Cortex of kidney (tissue), 1 donor: ENCODE measurements at places on chromosomes 16 and 17.

DNA sequence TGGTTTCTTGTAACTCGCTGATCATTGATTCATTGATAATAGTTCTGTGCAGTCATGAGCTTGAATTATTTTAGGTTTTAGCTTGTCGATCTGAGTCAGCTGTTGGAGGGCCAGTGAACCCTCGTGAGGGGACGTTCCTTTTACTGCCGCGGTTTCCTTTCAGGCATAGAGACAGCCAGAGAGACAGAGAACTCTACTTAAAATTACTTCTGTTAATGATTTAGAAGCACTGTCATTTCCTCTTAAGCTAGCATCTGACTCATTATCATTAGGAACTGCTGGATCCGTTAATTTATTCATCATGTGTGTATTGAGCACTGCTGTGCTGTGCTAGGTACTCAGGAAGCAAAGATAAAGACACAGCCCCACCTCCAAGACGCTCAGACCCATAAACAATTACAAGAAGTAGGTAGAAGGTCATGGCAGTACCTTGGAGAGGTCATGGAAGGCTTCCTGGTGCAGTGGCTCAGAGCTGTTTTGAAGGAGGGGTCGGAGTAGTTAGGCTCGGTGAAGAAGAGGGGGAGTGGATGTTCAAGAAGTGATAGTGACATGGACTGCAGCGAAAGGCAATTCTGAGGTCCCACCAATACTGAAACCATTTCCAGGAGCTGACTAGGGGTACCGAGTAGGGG, 3.3 kb downstream of the PGS1 start:
- no peak for DNase-seq

DNA sequence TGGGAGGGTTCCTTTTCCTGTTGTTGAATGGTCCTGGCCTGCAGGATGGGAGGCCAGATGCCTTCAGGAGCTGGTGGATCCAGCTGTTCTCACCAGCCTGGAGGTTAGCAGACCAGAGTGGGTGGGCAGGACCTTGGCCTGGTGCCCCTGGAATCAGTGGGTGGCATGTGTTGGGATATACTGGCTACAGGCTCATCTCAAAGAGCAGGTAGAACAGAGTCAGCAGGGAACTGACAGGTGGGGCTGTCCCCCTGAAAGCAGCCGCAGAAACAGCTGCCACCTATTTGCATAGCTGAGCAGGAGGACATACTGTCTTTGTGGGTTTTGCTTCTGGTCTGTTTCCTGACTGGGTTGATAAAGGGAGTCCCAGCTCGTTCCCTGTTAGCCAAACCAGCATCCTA, 144.1 kb downstream of the RAB11FIP4 start:
- no peak for DNase-seq

DNA sequence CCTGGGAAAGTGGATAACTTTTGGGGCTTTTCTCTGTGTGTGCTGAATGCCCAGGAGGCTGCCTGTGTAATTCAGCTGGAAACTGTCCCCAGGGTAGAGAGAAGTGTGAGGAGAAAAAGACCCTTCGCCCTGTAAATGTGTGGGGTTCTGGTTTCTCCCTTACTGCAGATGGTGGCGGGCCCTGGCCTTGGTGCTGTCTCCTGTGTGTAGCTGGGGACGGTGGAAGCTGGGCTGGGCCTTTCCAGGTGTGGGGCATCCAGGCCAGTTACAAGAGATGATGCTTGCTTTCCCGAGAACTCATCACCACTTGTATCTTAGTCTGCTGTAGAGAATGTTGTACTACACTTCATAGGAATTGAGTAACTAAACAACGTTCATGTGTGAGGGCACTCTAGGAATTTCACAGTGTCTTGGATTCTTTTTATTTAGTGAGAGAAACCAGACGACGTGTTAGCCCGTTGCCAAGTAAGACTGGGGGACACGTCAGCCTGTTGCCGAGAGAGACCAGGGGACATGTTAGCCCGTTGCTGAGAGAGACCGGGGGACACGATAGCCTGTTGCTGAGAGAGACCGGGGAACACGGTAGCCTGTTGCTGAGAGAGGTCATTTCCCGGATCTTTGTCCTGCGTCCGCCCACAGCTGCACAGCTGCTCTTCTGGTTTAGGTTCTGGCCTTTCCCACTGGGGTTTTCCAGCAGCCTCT, 43.1 kb downstream of the TBCD start:
- DNase-seq = no peak

GRCh38 chr16:74372953-74373846, 2.9 kb upstream of the NPIPB15 start:
- DNase-seq = no peak

- no peak for DNase-seq
These were observed 8.0 kb downstream of the FLYWCH1 start for GRCh38 chr16:2919511-2920255.

GRCh38 chr17:31216031-31216751, 80.8 kb downstream of the OMG start:
- no peak for DNase-seq

DNA sequence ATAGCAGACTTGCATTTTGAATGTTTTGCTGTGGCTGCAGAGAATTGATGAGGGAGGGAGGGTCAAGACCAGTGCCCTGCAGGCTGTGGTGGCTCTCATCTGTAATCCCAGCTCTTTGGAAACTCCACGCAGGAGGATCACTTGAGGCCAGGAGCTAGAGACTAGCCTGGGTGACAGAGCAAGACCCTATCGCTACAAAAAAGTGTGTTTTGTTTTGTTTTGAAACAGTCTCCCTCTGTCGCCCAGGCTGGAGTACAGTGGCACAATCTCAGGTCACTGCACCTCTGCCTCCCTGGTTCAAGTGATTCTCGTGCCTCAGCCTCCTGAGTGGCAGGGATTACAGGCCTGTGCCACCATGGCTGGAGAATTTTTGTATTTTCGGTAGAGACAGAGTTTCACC, 1.9 kb upstream of the UBE2G1 start:
- no peak for DNase-seq

- no peak for DNase-seq
These were observed 129.7 kb upstream of the CHMP6 start for GRCh38 chr17:80861892-80862291.

DNA sequence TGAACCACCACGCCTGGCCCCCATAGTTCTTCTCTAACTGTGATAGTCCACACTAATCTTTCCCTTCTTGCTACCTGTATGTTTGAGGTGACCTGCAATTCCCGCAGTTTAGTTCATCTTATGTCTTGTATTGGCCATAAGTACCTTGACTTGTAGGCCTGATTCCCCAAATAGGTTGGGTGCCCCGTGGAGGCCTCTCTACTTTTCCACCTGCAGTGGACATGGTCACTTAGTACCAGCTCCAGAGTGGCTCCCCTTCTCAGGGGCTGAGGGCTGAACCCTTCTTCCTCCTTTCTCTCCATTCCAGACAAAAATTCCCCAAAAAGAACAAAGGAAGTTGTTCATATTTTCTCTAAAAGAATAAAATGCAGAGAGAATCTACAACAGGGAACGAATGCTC, 33.5 kb upstream of the CES5A start:
- DNase-seq = no peak

DNA sequence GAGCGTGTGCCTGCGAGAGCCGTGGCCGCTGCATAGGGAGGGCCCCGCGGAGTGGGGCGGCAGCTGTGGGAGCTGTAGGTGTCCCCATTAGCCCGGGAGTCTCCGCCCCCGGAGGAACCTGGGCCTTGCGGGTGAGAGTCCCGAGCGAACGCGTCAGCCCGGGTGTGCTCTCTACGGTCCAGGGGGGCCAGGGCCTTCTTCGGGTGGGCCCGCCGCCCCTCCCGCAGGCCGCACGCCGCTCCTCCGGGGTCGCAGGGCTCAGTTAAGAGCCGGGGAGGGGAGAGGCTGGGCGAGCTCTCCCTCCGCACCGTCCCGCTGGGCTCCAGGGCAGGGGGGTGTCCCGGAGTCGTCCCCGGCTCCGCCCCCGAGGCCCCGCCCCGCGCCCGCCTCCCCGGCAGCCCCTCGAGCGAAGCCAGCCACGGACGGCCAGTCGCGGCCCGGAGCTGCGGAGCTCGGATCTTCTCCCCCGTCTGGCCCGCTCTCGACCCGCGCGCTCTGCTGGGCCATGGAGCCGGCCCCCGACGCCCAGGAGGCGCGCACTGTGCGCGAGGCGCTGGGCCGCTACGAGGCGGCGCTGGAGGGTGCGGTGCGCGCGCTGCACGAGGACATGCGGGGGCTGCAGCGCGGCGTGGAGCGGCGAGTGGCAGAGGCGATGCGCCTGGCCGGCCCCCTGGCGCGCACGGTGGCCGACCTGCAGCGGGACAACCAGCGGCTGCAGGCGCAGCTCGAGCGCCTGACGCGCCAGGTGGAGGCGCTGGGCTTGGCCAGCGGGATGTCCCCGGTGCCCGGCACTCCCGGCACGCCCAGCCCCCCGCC, at the start of gene SMTNL2:
SMTNL2 (plus strand) TSS at position 429 of the 816 bp plus-strand sequence; CDS start at position 506, 77 bp downstream.
- no peak for DNase-seq

- DNase-seq = no peak
These were observed 26.6 kb downstream of the N4BP1 start for GRCh38 chr16:48583075-48584065.

GRCh38 chr17:76501827-76502307, 644 bp upstream of the RHBDF2 start:
- no peak for DNase-seq

DNA sequence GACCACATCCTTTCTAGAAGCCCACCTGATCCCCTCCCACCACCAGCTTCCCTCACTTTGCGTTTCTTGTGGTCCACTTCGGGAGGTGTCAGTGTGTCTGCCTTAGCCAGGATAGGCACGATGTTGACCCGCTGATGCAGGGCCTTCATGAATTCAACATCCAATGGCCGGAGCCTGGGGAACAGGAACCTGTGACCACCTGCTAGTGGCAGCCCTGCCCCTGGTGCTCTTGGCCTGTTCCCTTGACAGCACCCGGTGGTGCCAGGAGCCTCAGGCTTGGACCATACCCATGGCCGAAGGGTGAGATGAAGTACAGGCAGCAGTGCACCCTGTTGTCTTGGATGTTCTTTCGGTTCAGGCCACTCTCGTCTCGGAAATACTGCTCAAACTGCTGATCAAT, 7.2 kb upstream of the MTMR4 start:
- no peak for DNase-seq

GRCh38 chr17:72502371-72503341, 381.8 kb downstream of the SOX9 start:
- no peak for DNase-seq

DNA sequence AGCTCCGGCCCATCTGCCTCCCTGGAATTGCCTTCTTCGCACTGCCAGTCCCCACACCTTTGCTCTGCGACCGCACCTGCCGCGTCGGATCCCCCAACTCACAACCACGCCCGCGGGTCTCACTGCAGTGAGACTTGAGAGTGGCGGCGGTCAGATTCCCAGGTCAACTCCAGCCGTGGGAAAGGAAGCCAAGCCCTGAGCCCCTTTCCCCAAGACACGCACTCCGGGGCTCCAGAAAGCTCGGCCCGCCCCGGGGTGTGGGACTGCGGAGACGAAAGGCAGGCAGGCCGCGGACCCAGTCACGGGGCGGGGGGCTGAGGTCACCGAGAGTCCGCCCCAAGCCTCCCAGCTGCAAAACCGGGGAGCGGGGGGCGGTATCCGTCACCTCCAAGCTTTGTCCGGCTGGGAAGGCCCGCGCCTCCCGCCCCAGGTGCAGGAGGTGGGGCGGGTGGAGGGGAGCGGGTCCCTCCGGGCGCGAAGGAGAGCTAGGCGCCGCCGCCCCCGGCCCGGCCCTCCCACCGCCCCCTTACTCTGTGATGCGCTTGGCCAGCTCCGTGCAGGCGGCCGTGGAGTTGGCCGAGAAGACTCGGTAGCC, 615 bp downstream of the PRPSAP1 start:
- no peak for DNase-seq

- no peak for DNase-seq
These were observed 219.7 kb downstream of the SPECC1 start for GRCh38 chr17:20228860-20229259.

GRCh38 chr16:88629835-88630234, 8.5 kb upstream of the IL17C start:
- no peak for DNase-seq

DNA sequence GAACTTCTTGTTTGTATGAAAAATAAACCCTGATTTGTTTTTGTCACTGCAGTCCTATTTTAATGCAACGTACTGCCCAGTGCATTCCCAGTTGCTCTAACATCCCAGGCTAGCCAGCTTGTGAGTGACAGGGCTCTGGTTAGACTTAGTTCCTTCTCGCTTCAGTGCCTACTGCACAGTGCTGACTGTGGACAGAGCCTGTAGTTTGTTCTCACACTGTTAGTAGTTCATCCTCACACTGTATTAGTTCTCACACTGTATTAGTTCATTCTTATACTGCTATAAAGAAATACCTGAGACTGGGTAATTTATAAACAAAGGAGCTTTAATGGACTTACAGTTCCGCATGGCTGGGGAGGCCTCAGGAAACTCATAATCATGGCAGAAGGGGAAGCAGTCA, 116.6 kb upstream of the SALL1 start:
- no peak for DNase-seq

- DNase-seq = no peak
These were observed 65.0 kb downstream of the CBLN1 start for GRCh38 chr16:49216593-49216992.

DNA sequence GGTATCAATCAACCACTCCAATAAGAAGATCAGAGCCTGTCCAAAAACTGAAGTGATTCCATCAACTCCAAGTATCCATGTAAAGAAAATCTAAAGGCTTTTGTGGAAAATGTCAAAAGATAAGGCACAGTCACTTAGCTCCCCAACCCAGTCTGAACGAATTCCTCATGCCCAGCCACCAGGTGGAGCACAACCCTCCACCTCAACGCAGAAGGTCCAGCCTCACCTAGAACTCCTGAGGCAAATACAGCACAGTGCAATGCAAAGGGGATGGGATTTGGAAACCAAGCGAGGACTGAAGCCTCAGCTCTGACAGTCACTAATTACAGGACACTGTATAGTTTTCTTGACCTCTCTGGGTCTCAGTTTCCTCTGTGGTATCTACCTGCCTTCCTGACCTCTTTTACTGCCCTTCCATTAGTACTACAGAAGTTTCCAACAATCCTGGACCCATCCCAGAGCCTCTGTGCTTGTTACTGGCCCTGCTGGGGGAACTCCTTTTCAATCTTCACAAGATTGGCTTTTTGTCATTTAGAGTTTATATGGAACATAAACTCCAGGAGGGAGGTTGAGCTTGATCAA, 2.0 kb downstream of the NCBP3 start:
- DNase-seq = no peak

DNA sequence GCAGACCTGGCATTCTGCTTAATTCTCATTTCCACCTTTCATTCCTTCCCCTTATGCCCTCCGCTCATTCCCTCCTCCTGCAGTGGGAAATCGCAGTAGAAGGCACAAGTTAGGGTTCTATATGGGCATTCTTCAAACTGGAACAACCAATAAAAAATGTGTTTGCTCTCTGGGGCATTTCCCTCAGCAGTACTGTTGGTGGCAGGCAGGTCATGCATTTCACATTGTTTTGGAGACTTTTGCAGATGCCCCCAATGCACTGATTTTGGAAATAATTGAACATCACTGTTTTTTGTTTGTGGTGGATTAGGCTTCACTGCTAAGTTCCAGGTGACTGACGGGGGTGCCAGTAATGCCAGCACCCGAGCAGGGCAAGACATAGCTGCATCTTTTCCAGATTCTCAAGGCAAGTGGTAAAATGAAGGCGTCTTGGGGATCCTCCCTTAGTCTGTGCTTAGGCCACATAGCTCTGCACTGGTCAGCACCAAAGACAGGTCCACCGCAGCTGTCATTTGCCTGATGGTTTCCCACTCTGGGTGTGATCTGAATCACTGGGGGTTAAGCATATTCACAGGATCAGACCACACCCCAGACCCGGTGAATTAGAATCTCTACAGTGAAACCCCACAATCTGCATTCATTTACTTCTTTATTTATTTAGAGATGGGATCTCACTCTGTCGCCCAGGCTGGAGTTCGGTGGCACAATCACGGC, 304.5 kb downstream of the CPPED1 start:
- no peak for DNase-seq

GRCh38 chr17:38603786-38604478, 1.8 kb downstream of the SRCIN1 start:
- no peak for DNase-seq

- no peak for DNase-seq
These were observed 117.9 kb downstream of the SPACA3 start for GRCh38 chr17:33109336-33110072.
